ENCODE measurements at places on chromosomes 7 and 10.
A peak's percentile ranks its signal among the peaks of the same experiment; 100 is the strongest.

DNA sequence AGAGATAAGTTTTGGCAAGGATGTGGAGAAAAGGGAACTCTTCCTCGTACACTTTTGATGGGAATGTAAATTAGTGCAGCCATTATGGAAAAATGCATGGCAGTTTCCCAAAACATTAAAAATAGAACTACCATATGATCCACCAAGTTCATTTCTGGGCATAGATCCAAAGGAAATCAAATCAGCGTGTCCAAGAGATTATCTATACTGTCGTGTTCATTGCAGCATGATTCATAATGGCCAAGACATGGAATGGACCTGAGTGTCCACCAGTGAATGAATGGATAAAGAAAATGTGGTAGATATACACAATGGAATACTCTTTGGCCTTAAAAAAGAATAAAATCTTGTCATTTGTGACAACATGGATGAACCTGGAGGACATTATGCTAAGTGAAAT lies 70.3 kb upstream of the RSU1 start:
- DNase-seq, result no peak

GRCh38 chr10:17278607-17279240 lies 50.7 kb downstream of the VIM start:
- no peak for DNase-seq

DNA sequence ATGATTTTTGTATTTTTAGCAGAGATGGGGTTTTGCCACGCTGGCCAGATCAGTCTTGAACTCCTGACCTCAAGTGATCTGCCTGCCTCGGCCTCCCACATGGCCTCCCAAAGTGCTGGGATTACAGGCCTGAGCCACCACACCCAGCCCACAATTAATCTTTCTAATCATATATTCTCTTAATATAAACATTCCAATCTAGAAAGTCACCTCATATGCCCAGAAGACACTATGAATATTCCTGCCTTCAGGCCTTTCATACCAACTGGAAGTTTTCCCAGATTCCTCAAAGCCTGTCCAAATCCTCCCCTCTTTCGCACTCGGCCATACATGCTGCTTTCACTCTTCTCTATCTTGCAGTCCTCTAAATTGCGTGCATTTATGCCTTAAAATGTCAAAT lies 32.6 kb downstream of the PDZD8 start:
- DNase-seq, result no peak

DNA sequence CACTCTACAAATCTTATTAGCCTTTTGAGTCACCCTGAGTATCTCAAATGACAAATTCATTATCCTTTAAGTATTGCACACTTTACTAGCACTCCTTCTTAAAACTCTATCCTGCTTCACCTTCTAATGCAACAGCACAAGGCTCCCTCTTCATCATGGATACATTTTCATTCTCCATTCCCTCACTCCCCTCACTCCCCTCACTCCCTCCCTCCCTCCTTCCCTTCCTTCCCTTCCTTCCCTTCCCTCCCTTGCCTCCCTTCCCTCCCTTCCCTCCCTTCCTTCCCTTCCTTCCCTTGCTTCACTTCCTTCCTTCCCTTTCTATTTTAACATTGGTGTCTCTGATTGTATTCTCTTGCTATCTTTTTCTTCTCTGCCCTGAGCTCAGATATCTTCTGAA lies 130.5 kb downstream of the PCLO start:
- no peak for DNase-seq

GRCh38 chr7:131197920-131198615 lies 129.6 kb upstream of the MKLN1 start:
- DNase-seq, result no peak

GRCh38 chr10:72170263-72170662 lies 45.5 kb upstream of the ANAPC16 start:
- DNase-seq, result peak; percentile 66

DNA sequence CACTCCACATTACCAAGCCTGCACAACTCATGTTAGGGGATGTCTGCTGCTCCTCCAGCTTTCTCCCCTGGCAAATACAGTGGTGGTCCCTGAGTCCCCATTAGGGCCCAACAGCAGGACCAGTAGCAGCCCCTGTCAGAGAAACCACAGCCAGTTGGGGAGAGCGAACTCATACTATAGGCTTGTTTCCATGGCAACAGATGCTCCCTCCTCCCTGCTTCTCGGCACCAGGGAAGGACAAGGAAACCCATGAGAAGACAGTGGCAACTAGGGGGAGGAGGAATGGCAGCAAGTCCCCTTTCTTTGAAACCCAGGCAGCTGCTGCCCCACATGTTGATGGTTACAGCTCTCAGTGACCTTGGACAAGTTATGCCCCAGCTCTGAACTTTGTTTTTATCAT lies 326.4 kb downstream of the KCNMA1 start:
- no peak for DNase-seq

DNA sequence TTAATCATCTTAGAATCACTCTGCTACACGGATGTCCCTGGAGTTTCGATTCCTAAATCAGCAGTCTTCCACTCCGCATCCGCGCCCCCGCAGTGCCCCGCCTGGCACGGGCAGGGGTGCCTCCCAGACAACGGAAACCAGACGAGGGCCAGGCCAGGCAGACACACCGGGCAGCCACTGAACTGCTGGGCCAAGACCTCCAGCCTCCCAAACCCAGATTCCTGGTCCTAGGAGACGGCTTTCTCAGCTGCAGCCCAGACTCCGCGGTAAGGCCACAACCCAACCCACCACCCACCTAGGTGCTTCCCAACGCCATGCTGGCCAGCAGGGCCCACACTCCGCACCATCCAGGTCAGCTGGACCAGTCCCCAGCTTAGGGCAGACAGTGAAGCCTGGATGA lies 33.2 kb downstream of the MAD1L1 start:
- DNase-seq, result no peak

DNA sequence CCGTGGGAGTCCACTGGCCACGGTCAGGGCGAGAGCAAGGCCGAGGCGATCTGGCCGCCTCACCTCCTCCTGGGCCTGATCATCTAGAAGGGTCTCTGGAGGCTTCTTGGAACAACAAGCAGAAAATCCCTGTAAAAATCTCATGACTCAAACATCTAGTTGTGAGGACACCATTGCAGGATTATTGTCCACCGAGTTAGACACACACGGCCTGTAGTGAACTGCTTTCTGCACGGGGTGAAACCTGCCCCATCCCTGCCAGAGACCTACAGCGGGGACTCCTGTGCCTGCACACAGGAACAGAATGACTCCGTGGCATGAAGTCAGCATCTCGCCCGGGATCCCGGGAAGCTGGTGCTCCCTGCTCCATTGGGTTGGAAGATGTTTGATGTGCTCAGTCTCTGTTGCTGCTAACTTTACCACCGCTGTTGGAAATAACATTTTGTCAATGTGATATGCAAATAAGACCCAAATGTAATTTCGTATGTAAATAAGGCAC lies 267.0 kb upstream of the TCERG1L start:
- DNase-seq, result no peak

DNA sequence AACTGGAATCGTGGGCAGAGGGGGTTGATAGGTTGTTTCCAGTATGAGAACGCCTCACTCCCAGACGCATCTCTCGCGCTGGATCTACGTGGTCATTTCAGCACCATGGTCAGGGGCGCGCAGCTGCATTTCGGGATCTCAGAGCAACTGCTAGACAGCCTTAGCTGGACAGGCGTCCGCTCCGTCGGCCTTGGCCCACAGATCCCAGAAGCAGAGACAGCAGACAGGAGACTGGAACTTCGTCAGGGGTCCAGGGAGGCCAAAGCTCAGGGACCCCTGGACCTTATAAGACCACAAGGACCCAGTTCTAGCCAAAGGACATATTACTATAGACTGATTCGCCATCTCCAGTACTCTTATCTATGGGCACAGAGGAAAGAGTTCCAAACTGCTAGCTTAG lies 5.3 kb downstream of the NEUROG3 start:
- DNase-seq, result peak; percentile 58

GRCh38 chr7:24714676-24715010 lies 42.6 kb downstream of the GSDME start:
- no peak for DNase-seq

GRCh38 chr7:135857519-135858274 lies 109.1 kb upstream of the FAM180A start:
- no peak for DNase-seq

DNA sequence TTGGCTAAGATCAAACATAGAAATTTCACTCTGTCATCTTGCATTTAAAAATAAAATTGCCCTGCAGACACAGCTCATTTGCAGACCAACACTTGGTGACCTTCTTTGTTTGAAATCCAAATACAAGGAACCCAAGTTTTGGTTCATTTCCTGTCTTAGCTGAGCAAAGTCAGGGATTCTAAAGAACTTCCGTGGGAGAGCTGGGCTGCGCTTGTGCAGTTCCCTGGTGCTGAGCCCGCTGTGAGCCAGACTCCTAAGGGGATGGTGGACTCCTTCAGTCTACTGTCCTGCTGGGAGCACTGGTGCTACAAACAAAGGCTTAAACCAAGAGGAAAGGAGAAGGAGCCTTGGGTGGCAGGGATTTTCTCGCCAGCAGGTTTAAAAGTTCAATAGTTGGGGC lies 60.0 kb downstream of the MYOF start:
- no peak for DNase-seq

- no peak for DNase-seq
Measured at GRCh38 chr7:155466814-155467733, 9.1 kb downstream of the EN2 start.

GRCh38 chr7:30448461-30449189 lies 30.0 kb downstream of the NOD1 start:
- no peak for DNase-seq

- no peak for DNase-seq
Measured at GRCh38 chr10:95437669-95438068, 123.5 kb downstream of the SORBS1 start.

- no peak for DNase-seq
Measured at GRCh38 chr10:133197786-133198185, 32.2 kb upstream of the UTF1 start.

DNA sequence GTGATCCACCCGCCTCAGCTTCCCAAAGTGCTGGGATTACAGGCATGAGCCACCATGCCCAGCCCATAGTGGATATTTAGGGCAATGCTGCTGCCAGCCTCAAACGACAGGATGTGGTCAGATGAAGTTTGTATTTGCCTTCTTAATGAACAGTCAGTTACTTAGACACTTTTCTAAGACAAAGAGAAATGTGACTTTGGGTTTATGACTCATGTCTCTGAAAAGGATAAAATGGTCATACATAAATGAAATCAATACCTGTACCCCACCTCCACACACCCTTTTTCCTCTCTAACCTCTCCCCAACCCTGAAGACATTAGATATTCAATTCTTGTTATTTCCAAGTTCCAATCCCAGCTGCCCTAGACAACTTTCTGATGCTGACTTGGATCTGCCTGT lies 109.3 kb upstream of the INSIG1 start:
- DNase-seq, result no peak

DNA sequence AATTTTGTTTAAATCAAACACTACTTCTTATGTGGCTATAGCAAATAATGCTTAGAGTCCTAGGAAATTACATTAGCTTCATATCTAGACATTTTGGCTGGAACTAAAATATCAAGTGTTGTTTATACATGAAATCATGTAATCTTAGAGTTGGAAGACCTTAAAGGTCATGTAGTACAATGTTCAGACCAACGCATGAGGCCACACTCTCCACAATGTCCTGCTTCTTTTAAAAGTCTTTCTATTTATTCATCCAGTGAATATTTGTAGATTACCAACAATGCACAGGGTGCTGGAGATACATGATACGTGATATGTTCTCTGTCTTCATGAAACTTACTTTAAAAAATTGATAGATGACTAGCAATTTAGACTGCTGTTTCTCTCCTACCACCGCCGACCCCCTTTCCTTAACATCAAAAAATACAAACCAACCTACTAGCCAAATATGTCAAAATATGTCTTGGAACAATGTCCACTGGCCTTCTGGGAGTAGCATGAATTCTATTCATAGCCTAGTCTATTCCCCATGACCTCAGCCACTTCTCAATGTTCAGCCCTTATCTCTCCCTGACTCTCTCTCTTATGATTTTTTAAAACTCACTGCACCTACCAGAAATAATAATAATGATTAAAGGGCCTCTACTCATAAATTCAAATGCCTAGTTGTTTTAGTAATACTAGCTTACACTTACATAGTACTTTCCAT lies 59.5 kb upstream of the CAV2 start:
- no peak for DNase-seq

DNA sequence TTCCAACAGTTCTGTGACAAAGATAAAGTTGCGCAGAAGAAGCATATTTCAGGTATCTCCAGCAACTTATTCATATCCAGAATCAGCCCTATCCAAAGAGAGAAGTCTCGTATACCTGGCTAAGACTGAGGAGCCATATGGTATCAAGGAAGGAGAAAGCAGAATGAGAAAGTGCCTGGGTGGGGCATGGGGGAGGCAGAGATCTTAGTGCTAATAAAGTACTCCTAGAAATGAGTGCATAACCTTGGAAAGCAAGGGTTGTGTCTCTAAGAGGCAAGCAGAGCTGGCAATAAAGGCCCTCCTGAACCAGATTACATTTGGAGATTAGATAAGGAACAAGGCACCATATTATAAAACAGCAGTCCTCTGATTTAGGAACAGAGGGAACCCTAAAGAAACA lies 12.7 kb downstream of the TASOR2 start:
- DNase-seq, result no peak

GRCh38 chr7:123749537-123749857 lies 694 bp upstream of the WASL start:
- no peak for DNase-seq

- no peak for DNase-seq
Measured at GRCh38 chr10:3527869-3528268, 257.1 kb downstream of the KLF6 start.

DNA sequence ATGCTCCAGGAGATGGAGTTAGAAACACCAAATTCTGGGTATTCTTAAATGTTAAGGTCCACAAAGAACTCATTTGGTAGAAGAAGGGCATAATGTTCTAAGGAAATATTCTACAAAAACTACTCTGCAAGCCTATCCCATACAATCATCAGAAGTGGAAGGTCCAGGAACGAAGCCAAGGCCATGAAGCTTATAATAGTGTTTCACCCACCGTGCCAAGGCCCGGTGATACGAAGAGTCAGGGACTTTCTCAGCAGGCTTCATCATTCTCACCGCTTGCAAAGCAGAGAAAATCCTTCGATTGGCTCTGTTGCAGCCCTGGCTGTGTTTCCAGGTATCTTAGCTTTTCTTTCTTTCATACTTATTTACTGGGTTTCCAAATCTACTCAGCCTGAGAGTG lies 351.9 kb upstream of the CELF2 start:
- DNase-seq, result no peak

DNA sequence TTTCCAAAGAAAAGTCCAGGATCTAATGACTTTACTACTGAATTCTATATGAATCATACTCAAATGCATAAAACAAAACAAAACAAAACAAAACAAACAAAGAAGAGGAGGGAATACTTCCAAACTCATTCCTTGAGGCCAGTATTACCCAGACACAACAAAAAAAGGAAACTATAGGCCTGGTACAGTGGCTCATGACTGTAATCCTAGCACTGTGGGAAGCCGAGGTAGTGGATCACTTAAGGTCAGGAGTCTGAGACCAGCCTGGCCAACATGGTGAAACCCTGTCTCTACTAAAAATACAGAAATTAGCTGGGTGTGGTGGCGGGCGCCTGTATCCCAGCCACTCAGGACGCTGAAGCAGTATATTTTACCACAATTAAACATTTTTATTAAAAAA lies 114.6 kb downstream of the NRBF2 start:
- DNase-seq, result no peak

All from Calu3 (cell line).